Adrenal gland (tissue), 19 donors: ENCODE measurements at places on chromosomes 5 and 9. TPM values are rescaled to one million over a fixed set of nuclear protein-coding genes. Genes with fewer than 3 reads are reported as not detected.

Gene TEX48
- polyA plus RNA-seq: not detected

Gene ZNF879
- 3.8 TPM for polyA plus RNA-seq

DNA sequence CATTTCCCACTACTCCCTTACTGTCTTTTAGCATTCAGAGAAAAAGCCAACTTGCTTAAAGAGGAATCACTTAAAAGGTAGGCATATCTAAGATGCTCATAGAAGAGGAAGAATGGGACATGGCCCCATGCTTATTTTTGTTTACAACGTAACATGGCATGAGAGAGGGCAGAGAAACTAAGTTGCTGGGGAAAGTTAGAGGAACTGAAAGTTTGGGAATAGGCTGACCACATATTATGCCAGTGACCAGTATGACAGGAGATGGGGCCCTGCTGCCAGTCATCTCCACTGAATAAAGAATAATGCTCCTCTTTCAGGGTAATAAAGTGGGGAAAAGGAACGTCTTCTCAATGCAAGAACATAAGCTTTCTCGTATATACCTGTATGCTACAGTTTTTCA, 1.9 kb downstream of the PLPP6 start:
- DNase-seq: no peak

DNA sequence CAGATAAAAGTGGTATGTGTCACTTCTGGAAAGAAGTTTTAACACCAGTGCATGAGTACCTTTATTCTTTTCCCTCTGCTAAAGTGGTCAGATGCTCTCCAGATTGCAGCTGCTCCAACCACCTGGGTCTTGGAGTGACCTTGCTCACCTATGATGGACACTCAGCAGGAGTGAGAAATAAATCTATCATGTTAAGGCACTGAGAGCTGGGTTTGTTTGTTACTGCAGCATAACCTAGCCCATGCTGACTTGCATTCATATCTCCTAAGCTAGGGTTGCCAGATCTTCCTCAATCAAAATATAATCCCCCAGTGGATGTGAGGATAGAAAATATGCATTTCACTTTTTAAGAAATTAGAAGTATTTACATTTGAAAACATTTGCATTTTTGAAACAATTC, 295.9 kb downstream of the AGTPBP1 start:
- no peak for DNase-seq

GRCh38 chr5:103441523-103441922, 121.1 kb downstream of the NUDT12 start:
- no peak for DNase-seq
